ENCODE measurements at places on chromosomes 12 and 14.

GRCh38 chr12:56749853-56750252 lies 2.3 kb downstream of the PRIM1 start:
- DNase-seq = no peak

DNA sequence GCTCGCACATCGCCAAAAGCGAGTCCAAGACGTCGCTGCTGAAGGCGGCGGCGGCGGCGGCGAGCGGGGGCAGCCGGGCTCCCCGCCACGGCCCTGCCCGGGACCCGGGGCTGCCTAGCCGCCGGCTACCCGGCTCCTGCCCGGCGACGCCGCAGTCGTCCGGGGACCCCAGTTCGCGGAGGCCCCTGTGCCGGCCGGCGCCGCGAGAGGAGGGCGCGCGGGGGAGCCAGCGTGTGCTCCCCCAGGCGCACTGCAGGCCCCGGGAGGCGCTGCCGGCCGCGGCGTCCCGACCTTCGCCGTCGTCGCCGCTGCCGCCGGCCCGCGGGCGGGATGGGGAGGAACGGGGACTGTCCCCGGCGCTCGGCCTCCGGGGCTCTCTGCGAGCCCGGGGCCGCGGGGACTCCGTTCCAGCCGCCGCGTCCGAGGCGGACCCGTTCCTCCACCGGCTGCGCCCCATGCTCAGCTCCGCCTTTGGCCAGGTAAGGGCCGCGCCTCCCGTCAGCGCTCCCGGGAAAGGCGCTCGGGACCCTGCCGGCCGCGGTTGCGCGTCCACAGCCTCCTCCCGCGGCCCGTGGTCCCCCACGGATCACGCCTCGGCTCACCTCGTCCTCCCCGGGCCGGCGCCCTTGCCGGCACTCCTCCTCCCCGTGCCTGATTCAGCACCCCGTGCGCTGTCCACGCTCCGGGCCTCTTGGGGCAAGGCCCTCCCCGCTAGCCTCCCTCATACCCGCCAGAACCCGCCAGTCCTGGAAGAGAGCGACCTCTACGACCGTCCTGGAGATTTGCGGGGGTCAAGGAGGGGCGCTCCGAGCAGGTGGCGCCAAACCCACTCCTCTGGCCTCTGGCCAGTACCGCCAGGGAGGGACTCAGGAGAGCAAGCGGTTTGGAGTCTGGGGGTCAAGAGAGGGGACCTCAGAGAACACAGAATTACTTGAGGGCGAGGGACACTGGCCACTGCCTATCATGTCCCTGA lies 721 bp downstream of the CABP1 start:
- no peak for DNase-seq

DNA sequence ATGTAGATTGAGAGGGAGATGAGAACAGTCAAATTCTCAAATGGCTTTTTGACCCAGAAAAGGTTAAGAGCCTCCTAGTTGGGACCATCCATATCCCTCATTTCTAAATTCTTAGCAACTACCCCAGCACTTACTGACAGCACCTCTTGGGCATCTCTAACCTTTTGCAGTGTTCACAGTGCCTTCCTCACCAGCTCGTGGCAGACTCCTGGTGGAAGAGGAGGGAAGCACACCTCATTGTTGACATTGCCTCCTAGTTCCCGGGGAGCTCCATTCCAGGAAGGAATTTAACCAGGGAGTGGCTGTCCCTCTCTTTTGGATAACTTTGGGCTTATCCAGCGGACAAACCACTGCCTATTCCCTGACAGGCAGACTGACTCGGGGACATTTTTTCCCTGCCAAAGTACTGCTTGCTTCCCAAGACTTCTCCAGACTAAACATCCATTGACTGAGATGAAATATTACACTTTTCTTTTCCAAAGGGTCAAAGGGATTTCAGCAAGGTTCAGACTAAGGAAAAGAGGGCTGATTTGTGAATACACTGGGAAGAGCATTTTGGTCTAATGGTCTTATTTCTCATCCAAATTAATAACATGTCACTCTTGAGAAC lies 9.0 kb upstream of the OR6J1 start:
- no peak for DNase-seq

DNA sequence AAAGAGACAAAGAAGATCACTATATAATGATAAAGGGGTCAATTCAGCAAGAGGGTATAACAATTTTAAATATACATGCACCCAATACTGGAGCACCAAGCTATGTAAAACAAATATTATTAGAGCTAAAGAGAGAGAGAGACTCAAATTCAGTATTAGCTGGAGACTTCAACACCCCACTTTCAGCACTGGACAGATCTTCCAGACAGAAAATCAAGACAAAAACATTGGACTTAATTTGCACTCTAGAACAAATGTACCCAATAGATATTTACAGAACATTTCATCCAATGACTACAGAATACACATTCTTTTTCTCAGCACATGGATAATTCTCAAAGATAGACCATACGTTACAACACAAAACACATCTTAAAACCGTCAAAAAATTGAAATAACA lies 81.0 kb downstream of the KLHL28 start:
- DNase-seq = no peak

GRCh38 chr12:130336723-130337487 lies 782 bp upstream of the PIWIL1 start:
- DNase-seq = no peak

GRCh38 chr12:52203079-52203921 lies 11.5 kb upstream of the KRT80 start:
- no peak for DNase-seq

GRCh38 chr12:105083551-105084105 lies 630 bp downstream of the ALDH1L2 start:
- no peak for DNase-seq

- DNase-seq = no peak
These were observed 1.5 kb downstream of the DDHD1 start for GRCh38 chr14:53151523-53152183.

DNA sequence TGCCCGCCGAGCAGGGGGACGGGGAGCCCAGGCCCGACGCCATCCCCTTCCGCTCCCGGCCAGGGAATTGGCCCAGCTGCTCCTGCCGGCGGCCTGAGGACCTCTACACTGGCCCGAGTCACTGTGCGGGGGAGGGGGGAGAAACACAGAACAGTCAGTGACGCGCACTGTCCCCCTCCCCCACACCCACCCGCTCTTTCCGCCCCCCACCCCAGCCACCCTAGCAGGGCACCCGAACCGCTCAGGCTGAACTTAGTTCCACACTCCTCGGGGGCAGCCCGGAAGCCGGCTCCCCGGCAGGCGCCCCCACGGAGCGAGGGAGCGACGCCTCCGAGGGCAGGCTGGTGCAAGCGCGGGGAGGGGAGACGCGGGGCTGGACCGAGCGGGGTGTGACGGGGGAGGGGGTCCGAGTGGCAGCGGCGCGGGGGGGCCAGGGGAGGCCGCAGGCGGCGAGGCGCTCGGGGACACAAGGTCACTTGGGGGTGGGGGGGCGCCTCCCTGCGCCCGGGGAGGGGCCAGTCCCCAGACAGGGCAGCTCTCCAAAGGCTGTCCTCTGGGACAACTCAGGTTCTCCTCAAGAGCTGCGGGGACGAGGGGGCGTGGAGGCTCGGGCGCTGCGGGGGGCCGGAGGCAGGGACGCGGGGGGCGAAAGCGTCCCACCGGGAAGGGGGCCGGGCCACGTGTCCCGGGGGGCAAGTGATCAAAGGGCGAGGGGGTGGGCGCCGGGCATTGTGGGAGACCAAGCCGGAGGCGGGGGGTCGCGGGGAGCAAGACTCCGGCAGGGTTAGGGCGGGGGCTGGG lies 648 bp downstream of the CHD4 start:
- DNase-seq = no peak

DNA sequence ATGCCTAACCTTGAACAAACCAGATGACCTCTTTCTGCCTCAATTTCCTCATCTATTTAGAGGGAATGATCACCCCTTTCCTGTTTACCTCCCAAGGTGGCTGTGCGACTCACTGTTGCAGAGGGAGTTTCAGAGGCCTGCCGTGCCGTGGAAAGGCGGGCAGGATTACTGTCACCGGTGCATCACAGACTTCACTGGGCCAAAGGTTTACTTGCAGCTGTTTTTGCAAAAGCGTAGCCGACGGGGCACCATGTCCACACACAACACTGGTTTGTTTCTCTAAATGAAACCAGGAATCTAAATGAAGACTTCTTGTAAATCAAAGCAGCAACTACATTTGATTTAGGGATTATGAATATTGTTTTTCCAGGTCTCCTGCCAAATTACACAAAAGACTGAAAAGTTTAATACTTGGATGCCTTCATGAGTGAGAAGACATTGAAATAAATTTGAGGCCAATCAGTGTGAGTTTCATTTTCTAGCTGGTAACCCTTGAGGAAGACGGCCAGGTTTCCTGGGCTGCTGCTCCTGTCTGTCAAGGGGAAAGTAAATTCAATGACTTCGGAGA lies 696.1 kb upstream of the TMEM132C start:
- DNase-seq = peak; percentile 16

GRCh38 chr14:64953310-64953654 lies 10.7 kb upstream of the GPX2 start:
- DNase-seq = no peak

DNA sequence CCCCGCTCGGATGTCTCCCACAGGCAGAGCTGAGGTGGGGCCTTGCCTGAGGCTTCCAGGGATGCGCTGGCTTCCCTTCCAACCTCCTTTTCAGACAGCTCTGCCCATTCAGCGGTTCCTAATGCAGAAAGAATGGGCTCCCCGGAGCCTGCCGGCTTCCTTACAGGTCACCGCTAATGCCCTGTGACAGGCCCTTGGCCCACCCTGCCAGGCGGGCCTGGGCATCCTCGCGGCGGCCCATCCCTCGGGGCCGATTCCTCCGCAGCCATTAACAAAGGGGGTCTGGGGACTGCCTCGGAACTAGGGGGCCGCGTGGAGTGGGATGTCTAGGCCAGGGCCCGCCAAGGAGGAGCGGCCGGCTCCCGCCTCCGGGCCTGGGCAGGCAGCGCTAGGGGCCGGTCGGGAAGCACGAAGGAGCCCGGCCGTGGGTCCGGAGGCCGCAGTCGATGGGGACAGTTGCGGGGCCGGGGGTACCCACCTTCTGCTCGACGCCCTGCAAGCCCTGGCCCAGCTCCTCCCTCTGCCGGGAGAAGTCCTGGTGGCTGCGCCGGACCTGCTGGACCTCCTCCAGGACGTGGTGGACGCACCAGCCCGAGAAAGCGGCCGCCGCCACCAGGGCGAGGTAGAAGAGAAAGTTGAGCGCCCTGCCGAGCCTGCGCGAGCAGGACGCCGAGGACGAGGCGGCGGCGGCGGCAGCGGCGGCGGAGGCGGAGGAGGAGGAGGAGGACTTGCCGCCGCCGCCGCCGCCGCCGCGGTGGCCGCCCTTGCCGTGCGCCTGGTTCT lies 738 bp downstream of the CKAP4 start:
- DNase-seq = no peak

GRCh38 chr12:104131609-104132008 lies 6.4 kb downstream of the NFYB start:
- no peak for DNase-seq

GRCh38 chr12:39102474-39103209 lies 197.3 kb upstream of the CPNE8 start:
- DNase-seq = no peak

- DNase-seq = no peak
These were observed 256.6 kb upstream of the PPFIA2 start for GRCh38 chr12:82015623-82016347.

GRCh38 chr14:91078095-91078737 lies 17.8 kb upstream of the RPS6KA5 start:
- no peak for DNase-seq

- no peak for DNase-seq
These were observed 22.0 kb upstream of the MGST1 start for GRCh38 chr12:16325426-16325825.

- no peak for DNase-seq
These were observed 256.5 kb upstream of the USP15 start for GRCh38 chr12:62003701-62004100.

- no peak for DNase-seq
These were observed 18.0 kb downstream of the NIN start for GRCh38 chr14:50812856-50813543.

DNA sequence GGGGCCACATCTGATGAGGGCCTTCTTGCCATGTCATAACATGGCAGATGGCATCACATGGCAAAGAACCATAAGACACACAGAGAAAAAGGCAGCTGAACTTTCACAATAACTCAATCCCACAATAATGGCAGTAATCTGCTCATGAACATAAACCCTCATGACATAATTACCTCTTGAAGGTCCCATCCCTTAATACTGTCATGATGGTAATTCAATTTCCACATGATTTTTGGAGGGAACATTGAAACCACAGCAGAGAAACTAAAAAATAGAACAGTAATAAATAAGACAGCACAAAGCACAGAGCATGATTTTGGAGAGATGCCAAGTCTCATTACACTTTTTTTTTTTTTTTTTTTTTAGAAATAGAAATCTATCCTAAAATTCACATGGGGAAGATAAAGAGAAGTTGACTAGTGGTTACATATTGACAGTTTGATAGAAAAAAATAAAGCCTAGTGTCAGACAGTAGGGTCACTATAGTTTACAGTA lies 61.8 kb upstream of the ATF7IP start:
- DNase-seq = no peak

- no peak for DNase-seq
These were observed 68.6 kb upstream of the USP15 start for GRCh38 chr12:62191491-62192179.

DNA sequence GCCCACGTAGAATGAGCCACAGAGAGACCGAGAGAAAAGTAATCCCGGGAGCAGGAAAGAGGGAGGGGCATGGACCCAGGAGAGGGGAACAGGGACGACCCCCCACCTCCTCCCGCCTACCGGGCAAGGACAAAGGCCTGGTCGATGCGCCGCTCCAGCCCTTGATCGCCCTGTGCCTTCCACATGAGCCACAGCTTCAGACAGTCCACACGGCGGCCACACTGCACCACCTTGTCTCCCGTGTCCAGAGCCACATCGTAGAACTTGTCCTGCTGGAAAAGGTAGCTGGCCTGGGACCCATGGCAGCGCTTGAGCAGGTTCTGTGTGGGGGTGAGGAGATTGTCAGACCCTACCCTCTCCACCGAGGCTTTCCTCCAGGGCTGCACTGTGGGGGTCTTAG lies 20.5 kb upstream of the ZNF740 start:
- no peak for DNase-seq

DNA sequence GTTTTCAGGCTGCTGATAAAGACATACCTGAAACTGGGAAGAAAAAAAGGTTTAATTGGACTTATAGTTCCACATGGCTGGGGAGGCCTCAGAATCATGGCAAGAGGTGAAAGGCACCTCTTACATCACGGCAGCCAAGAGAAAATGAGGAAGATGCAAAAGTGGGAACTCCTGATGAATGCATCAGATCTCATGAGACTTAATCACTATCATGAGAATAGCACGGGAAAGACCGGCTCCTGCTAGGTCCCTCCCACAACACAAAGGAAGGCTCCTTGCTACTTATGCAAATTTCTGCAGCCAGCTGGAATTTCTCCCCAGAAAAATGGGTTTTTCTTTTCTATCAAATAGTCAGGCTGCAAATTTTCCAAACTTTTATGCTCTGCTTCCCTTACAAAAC lies 174.1 kb upstream of the RMST start:
- no peak for DNase-seq
